ELR (cell line): ENCODE measurements at places on chromosomes 11 and 22.

- no peak for DNase-seq
Observed at GRCh38 chr11:5505363-5506048, 4.3 kb downstream of the UBQLN3 start.

DNA sequence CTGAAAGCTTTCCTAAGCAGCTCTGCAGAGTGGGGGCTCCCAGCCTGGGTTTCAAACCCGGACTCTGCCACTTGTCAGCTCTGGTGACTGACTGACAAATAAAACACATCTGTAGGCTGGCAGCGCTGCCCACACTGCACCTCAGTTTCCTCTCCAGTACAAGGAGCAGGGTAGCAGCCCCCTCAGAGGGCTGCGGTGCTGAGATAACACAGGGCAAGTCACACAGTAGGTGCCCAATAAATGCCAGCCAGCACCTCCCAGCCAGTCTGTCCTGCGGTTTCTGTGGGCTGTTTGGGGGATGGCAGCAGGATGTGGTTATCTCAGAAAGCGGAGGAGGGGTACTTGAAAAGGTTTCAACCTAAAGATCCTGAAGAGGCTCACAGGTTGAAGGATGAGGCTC lies 1.5 kb downstream of the SYT12 start:
- no peak for DNase-seq

- DNase-seq: no peak
Observed at GRCh38 chr11:65135633-65136145, 1.4 kb upstream of the SYVN1 start.

GRCh38 chr11:69227271-69227670 lies 66.7 kb upstream of the MYEOV start:
- DNase-seq: no peak

DNA sequence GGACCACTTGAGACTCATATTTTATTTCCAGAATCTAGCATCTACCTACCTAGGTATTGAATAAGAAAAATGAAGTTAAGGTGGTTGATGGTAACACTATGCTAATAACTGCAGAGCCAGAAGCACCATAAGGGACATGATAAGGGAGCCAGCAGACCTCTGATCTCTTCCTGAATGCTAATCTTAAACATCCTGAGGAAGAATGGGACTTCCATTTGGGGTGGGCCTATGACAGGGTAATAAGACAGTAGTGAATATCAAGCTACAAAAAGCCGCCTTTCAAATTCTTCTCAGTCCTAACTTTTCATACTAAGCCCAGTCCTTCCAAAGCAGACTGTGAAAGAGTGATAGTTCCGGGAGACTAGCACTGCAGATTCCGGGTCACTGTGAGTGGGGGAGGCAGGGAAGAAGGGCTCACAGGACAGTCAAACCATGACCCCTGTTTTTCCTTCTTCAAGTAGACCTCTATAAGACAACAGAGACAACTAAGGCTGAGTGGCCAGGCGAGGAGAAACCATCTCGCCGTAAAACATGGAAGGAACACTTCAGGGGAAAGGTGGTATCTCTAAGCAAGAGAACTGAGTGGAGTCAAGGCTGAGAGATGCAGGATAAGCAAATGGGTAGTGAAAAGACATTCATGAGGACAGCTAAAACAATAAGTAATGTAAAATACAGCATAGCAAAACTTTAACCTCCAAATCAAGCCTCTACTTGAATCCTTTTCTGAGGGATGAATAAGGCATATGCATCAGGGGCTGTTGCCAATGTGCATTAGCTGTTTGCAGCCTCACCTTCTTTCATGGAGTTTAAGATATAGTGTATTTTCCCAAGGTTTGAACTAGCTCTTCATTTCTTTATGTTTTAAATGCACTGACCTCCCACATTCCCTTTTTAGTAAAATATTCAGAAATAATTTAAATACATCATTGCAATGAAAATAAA lies 2.1 kb downstream of the HBB start:
- DNase-seq: no peak
